Suppressor macrophage (primary cell): ENCODE measurements at places on chromosomes 13 and 19.
A peak's percentile ranks its signal among the peaks of the same experiment; 100 is the strongest.

DNA sequence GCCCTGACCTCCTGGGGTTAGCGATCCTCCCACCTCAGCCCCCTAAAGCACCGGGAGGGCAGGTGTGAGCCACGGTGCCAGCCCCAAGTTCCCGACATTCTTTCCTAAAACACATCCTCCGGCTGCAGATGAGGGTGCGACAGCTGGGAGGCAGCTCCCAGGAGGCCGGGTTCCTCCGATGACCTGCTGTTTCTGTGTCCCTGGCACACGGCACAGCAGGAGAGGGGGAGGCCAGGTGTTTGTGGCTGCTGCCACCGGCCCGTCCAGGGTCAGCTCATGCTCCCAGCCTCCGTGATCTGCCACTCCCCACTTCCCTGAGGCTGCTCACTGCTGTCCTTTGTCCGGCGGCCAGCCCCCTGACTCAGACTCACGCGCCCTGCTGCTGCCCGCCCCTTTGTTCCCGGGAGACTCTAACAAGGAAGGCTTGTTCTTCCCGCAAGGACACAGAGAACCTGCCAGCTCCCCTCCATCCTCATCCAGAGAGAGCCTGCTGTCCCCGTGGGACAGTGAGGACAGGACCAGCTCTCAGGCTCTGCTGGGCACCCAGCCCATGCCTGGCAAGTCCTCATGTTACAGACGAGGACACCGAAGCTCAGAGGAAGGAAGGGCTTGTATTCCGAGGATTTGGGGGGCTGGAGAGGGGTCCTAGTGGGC is 10.6 kb upstream of the MADCAM1 start:
- DNase-seq: no peak

DNA sequence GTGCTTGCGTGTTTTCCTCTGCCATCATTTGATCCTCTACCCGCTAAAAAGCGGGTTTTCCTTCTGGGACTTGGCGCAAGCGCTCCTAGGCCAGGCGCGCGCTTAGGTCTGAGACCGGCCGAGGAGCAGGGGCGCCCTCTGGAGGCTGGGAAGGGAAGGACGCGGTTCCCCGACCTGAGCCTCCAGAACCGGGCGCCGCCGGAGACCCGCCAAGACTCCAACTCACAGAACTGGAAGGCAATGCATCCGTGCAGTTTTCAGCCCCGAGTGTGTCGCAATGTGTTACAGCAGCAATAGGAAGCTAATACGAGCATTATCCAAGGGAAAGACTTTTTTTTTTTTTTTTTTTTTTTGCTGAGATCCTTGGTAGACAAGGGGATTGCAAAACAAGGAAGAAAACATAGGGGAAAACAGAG is 190.9 kb downstream of the COL4A1 start:
- peak; percentile 70 for DNase-seq

- no peak for DNase-seq
These were observed 3.3 kb upstream of the KLK15 start for GRCh38 chr19:50836543-50837195.

GRCh38 chr19:38632476-38633213 is 13.7 kb downstream of the EIF3K start:
- no peak for DNase-seq

- DNase-seq: peak; percentile 82
These were observed 53.1 kb downstream of the FOXO1 start for GRCh38 chr13:40613192-40613818.

DNA sequence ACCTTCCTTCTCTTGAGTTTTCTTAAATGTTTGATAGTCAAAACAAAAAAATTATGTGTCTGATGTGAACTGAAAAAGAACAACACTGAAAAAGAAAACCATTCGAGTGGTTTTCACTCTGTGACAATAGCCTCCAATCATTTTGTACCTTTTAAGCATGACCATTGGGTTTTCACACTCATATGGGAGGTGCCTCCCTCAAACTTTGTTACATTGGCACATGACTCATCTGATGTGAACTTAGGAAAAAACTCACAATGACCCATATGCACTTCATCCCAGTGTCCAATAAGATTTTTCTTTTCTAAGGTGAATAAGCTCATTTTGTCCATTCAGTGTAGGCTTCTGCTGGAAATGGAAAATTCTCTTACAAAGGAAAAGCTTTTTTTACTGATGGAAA is 66.6 kb upstream of the XPO4 start:
- no peak for DNase-seq

- no peak for DNase-seq
These were observed 847.6 kb upstream of the KLHL1 start for GRCh38 chr13:70955887-70956286.

GRCh38 chr13:114019367-114019766 is 45.5 kb upstream of the C13orf46 start:
- no peak for DNase-seq

- no peak for DNase-seq
These were observed 93.7 kb downstream of the TRPC4 start for GRCh38 chr13:37775871-37776270.

DNA sequence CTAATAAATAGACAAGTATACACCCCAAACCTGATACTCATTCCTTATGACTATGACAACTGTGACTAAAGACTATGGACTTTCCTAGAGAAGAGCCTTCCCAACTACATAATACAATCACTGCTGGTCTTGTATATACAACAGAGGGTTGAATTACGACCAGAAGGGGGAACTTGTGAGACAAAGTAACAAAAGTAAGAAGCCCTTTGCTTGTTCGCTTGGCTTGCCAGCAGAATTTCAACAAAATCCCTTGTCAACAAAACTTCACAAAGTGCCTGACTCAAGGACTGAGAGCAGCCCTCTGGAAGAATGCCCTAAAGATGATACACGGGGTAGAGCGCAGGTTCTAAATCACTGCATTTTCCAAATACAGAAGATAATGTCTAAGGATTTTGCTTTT is 99.4 kb downstream of the WASF3 start:
- DNase-seq: no peak

DNA sequence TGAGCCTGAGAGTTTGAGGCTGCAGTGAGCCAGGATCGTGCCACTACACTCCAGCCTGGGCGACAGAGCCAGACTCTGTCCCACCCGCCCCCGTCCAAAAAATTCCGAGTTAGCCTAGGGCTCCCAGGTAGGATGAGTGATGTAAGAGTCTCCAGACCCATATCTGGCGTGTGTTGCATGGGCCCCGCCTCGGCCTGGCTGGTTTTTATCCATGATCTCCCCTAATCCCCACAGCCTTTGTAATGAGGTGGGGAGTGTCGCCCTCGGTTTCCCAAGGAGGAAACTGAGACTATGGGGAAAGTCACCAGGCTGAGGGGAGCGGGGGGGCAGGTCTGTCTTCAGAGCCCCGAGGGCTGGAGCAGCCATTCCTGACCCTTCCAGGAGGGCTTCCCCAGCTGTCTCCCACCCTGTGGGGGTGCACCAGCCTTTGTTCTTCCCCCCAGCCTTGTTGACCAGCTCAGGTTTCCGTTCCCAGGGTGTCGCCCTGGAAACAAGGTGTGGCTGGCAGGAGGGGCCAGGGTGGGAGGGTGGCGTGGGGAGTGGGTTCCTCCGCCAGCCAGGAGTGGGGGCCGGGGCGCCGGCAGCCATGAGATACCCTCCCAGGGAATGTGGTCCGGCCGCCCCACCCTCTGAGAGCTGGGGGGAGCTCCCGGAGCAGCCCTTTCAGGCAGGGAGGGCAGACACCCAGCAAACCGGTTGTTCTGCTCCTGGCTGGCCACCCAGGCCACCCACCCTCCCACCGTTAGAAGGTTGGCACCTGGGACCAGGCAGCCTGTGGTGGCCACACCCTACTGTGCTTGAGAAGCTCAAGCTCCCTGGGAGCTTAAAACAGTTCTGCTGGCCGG is 11.5 kb downstream of the MYH14 start:
- DNase-seq: no peak

- no peak for DNase-seq
These were observed 100.5 kb downstream of the EPSTI1 start for GRCh38 chr13:42891591-42891990.

DNA sequence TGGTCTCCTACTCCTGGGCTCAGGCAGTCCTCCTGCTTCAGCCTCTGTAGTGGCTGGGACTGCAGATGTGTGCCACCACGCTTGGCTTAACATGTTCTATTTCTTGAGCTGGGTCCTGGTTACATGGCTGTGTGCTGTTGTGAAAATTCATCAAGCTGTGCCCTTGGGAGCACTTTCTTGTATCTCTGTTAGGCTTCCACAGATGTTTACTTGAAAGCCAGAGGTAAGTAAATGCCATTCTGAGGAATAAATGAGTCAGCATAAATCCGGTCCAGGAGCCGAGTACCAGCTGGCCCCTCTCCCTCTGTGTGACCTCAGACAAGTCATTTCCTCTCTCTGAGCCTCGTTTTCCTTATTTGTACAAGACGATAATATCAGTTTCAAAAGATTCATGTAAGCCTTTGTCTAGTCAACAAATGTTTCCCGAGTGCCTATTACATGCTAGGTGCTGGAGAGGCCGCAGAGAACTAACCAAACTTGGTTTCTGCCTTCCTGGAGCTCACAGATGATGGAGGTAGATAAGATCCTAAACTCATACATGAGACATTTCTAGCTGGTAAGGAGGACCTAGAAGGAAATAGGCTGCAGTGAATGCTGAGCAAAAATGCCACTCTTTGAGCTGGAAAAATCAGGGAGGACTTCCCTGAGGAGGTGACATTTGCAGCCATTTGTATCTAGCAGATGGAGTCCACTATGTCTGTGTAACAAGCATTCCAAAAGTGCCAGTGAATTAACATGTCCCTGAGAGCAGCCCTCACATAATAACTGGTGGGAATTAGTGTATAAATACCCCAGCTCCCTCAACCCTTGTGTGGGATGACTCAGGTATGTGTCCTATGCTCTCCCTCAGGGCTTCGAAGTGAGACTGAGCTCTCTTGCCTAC is 2.7 kb upstream of the RASAL3 start:
- DNase-seq: peak; percentile 17

- DNase-seq: no peak
These were observed 42.0 kb downstream of the CYSLTR2 start for GRCh38 chr13:48695776-48696175.

GRCh38 chr13:103097366-103097928 is 31.2 kb upstream of the SLC10A2 start:
- DNase-seq: no peak

- DNase-seq: no peak
These were observed 1.9 kb downstream of the ISOC2 start for GRCh38 chr19:55459551-55459949.

GRCh38 chr19:53826876-53827275 is 2.8 kb upstream of the NLRP12 start:
- DNase-seq: no peak

DNA sequence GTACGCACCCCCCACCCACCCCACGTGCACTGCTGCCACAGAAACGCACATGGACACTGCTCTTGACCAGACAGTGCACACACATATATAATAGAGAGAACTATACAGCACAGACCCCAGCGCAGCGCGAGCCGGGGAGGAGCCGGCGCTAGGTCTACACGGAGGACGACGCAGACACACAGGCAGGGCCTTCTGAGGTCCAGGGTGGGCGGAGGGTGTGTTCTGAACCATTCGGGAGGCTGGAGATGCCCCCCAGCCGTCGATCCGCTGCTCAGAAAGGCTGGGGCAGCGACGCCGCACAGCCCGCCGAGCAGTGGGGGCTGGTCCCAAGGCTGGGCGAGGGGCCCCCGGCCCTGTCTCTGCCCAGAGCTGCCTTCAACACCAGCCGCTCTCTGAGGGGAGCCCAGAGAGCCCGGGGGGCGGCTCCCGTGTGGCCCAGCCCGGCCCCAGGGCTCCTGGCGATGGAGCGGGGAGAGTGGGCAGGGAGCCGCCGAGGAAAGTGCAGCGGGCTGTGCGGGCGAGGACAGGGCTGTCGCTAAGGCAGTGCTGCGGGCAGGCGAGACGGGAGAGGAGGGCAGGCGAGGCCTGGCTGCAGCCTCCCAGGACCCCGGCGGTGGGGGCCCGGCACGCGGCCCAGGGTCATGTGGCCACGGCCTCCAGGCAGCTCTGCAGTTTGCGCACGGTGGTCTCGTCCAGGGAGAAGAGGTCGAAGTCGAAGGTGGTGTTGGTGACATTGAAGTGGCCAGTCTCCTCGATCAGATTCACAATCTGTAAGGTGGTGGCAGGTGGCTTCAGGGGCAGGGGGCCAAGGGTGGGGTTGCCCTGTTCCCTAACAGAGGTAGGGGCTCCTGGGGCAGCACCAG is 67.1 kb downstream of the MLLT1 start:
- DNase-seq: no peak

DNA sequence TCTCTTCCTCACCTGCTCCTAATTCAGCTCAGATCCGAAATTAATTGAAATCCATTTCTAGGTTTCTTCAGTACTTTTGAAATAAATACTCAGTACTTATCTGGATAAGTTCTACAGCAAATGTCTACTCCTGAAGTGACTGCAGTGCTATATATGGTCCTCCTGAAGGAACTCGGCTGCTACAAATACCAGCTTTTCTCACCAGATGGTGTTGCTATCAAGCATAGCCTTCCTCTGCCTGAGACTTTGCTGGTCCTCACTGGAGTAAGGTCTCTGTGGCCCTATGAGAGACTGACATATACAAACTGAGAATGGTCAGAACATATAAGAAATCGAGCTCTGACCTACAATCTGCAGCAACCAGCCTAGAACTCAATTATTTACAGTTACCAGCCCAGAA is 161.6 kb downstream of the NDFIP2 start:
- DNase-seq: no peak

DNA sequence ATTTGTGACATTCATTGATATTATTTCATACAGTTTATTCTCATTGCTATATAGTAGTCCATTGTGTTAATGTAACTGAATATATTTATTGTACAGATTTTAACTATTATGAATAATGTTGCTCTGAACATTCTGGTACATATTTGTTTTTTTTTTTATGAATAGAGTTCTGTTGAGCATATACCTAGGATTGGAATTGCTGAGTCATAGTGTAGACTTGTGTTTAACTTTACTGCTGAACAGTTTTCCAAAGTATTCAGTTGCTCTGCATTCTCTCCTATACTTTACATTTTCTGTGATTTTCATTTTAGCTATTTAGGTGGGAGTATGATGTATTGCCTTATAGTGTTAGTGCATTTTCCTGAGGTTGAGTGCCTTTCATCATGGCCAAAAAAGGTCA is 97.5 kb downstream of the MAB21L1 start:
- DNase-seq: no peak

GRCh38 chr13:24213932-24214331 is 53.4 kb downstream of the SPATA13 start:
- DNase-seq: no peak

DNA sequence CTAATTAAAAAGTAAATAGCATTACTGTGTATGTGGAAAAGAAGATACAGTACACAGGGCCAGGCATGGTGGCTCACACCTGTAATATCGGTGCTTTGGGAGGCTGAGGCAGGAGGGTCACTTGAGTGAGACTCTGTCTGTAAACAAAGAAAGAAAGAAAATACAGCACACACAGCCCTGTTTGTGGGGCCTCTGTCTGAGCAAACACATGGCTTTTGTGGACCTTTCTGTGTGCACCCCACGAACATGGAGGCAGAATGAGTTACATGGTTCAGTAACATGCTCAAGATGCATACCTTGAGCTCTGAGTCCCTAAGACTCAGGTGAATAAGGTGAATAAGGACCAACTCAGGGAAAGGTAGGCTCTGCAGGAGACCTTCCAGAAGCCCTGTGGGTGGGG is 20.0 kb upstream of the AMER2 start:
- no peak for DNase-seq

- DNase-seq: no peak
These were observed 1381.0 kb upstream of the MIR17HG start for GRCh38 chr13:89966524-89966923.
